Hepatocyte (in vitro differentiated cells): ENCODE measurements at places on chromosomes 2 and 18. TPM values are rescaled to one million over a fixed set of nuclear protein-coding genes. Genes with fewer than 3 reads are reported as not detected.

The GALNT5 gene
- 13.9 and 16.3 TPM in 2 replicates for total RNA-seq

The LAMA3 gene
- 52.1 and 63.3 TPM in 2 replicates for total RNA-seq

The FOXI3 gene
- total RNA-seq: not detected in 2 replicates

The REG3G gene
- total RNA-seq: 0.30 TPM in 1 of 2 replicates, not detected in the other

The PGAP1 gene
- 15.3 and 23.5 TPM in 2 replicates for total RNA-seq

The GALR1 gene
- 0.07 and 0.36 TPM in 2 replicates for total RNA-seq

The COPS8 gene
- 134 and 140 TPM in 2 replicates for total RNA-seq

The ACTG2 gene
- total RNA-seq: 20.3 and 25.6 TPM in 2 replicates

The GALNT14 gene
- total RNA-seq: 1.4 and 2.2 TPM in 2 replicates

- DNase-seq: no peak
These were observed 51.0 kb upstream of the B3GNT2 start for GRCh38 chr2:62144689-62145477.

- DNase-seq: peak; percentile 67
These were observed 514 bp downstream of the BCL2L11 start for GRCh38 chr2:111121028-111121827.

DNA sequence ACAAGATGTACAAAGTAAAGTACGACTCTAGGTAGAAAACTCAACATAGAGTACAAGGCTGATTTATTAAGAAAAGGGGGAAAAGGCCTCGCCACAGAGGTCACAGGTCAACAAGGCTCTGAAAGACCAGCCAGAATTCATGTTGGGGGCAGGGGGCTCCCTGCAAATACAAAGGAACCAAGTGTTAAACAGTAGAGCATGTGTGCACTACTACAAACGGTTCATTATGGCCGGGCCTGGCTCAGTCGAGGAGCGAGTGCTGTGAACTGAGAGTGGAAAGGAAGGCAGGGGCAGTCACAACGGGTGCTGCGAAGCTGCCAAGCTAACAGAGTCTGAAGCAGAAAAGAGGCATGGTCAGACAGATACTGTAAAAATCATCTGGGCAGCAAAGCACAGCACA lies 77.1 kb downstream of the MBOAT2 start:
- no peak for DNase-seq

- DNase-seq: no peak
These were observed 33.4 kb downstream of the YPEL5 start for GRCh38 chr2:30180226-30180625.

- no peak for DNase-seq
These were observed 100.8 kb downstream of the EPC2 start for GRCh38 chr2:148745151-148745851.

GRCh38 chr18:42228581-42228980 lies 273.5 kb downstream of the PIK3C3 start:
- DNase-seq: no peak

GRCh38 chr2:190863946-190864345 lies 16.7 kb upstream of the GLS start:
- peak; percentile 60 for DNase-seq

DNA sequence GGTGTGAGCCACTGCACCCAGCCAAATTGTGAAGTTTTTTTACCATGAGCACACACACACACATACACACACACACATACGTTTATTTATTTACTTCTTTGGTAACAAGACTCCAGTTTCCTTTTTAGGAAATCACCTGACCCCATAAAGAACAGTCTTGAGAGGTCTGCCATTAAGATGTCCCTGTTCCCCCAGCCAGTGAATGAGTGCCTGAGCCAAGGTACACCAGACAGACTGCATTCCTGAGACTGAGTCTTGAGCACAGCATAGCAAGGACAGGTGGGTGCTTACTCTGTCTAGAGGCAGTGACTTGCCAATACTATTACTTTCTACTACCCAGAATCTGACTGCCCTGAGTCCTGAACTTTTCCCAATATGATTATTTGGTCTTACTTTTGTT lies 167.2 kb upstream of the SATB2 start:
- DNase-seq: peak; percentile 8

DNA sequence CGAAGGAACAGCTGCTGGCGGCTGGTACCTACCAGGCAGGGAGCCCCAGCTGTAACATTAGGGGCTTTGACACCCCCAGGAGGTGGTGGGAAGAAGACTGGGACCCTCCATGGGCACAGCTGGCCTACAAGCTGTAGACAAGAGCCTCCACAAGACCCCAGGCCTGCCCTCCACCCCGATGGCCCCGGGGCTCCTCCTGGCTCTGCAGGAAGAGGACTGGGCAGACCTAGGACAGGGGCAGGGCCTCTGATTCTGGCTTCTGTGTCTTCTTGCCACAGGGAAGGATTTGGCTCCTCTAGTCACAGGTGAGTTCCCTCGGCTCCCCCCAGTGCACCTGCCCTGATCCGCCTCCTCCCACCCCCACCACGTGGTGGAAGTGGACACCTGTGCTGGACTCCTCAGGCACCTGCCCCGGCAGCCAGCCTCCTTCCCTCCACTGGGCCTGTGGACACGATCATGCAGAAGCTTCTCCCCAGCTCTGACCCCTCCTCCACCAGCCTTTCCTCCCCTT lies 53.4 kb upstream of the ODC1 start:
- DNase-seq: no peak

DNA sequence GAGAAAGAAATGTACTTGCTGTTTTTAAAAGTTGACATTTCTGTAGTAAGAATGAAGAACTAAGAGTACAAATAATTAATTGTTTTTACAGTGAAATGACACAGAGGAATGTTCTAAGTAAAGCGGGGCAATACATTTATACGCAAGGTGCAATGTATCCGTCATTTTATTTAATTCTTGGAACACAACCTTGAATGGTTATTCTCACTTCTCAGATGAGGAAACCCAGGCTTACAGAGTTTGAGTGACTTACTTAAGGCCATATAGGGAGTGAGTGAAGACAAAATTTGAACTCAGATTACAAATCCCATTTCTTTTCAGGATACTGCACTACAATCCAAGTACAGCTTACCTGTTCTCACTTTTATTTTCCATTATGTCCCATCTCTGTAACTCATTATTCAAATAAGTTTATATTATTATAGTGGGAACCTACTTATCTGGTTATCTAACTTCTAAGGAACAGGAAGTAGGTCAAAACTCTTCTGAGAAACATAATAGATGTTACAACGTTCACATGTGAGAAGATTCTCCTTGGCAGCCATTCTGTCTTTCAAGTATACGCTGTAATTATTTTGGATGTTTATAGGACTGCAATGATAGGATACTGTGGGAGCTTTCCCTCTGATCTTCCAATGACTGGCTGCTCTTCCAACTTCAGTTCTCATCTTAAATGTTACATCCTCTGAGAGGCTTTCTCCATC lies 12.3 kb upstream of the STK17B start:
- DNase-seq: no peak

DNA sequence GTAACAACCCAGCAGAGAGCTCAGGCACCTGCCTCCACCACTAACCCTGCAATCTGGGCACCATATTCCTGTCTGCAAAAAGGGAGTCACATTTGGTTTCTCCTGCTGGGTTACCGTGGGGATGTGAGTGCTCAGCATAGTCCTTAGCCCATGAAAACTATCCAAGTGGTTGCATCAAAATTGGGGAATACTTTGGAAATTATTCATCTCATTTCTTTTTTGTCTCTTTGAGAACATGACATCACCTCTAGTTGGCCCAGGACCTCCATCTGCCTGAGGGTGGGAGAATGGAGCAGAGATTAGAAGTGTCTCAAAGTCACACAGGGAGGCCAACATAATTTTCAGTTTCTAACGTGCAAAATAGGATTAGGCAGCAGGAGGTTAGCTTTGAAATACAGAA lies 19.3 kb upstream of the SPP2 start:
- no peak for DNase-seq

GRCh38 chr18:56593906-56594305 lies 44.5 kb downstream of the TXNL1 start:
- no peak for DNase-seq

GRCh38 chr2:230441227-230441897 lies 25.4 kb downstream of the SP100 start:
- DNase-seq: no peak

DNA sequence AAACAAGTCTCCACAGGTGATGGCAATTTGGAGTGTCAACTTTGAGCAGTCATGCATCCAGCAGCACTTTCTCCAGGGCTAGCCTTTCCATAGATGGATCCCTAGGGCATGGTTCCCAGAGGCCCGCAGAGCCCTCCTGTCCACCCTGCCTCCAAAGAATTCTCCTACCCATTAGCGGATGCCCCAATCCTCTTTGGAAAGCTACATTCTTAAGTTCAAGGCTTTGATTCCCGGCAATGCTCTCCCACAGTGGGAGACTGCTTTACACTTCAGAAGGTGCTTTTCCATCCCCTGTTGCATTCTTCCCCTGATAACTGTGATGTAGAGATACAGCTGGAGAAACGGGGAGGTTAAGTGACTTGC lies 61.3 kb downstream of the ACAA2 start:
- no peak for DNase-seq

- DNase-seq: peak; percentile 77
These were observed 40.1 kb downstream of the DOCK10 start for GRCh38 chr2:225002039-225002655.

DNA sequence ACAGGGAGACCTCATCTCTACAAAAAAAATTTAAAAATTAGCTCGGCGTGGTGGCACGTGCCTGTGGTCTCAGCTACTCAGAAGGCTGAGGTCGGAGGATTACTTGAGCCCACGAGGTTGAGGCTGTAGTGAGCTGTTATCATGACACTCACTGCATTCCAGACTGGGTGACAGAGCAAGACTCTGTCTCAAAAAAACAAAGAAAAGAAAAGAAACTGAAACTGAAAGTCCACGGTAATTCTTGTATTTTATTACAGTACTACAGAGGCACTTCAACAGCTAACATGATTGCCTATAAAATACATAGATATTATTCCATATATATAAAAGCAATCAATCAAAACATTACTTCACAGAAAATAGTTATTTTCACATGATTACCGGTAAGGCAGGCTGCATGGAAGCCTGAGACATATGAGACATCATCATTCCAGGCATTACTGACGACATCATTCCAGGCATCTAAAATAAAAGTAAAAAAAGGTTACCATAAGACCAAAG lies 23.1 kb downstream of the PRPF40A start:
- DNase-seq: peak; percentile 35

DNA sequence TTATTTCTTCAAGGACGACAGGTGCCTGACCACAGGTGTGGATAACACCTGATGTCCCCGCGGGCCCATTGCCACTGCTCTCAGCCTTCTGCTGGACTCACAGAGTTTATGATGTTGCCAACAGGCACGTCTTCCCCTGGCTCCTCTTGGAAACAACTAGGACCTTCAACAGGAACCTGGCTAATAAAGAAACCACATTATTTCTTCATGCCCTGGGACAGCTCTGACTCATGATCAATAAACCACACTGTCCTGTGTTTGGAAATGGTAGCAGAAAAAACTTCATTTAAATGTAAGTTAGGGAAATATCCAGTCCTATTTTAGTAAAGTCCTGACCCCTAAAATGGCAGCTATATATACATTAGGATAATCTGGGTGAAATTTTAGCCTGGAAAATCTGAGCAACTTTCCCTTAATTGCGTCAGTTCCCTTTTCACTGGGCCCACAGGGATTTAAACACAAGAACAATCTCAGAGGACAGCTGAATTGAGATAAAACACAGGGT lies 158.9 kb downstream of the VAPA start:
- no peak for DNase-seq

DNA sequence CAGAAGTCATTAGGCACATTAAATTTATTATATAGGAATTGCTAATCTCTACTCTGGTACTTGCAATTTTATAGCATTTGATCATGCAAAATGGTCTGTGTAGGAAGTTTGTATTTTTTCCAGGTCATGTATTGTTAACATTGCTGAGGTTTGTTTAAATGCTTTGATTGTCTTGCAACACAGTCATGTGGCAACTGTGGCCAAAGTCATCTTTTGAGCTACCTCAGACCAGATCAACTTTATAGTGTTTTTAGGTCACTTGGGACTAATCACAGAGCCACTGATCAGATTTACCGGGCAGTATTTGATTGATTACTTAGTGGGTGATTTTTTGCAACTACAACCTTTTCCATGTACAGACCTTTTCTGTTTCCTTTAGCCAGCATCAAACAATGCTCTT lies 3.7 kb downstream of the SERPINB5 start:
- DNase-seq: no peak

- no peak for DNase-seq
These were observed 87.7 kb downstream of the BCL11A start for GRCh38 chr2:60465736-60466135.

DNA sequence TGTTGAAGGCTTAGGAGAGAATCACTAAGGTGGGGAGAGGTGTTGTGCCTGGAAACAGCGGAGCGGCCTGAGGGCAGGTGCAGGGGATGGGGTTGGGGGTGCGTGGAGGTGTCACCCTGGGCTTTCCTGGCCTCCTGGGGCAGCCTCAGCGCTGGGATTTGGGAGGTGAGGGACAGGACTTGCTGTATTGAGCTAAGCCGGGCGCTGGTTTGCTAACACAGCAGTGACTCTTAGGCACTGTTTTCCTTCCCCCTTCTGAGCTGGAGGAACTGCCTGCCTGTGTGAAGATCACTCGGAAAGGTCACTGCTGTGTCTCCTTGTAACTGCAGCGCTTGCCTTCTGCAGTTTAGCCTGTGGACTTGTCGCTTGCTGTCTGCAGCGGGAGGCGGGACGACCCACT lies 21.2 kb downstream of the PRELID3A start:
- no peak for DNase-seq

GRCh38 chr2:121372082-121372481 lies 87.1 kb upstream of the TFCP2L1 start:
- no peak for DNase-seq

DNA sequence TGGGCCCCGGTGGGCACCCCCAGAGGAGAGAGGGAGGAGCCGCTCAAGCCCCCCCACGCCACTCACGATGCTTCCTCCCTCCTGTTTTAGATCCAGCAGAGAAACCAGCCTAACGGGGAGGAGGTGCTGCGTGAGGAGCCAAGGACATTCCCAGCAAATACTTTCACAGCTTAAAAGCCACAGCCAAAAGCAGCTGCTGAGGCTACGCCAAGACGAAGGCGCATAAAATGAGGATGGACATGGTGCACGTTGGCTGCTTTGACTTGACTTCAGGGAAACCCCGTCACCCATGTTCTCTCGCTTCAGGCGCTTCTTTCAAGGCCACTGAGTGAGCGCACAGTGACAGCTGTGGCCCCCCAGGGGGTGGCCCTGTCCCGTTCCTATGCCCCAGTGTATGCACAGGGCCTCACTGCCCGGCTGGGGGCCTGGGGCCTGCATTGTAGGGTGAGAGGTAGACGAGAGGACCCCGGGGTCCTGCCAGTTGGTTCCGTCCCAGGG lies 72.1 kb upstream of the PXDN start:
- DNase-seq: no peak

DNA sequence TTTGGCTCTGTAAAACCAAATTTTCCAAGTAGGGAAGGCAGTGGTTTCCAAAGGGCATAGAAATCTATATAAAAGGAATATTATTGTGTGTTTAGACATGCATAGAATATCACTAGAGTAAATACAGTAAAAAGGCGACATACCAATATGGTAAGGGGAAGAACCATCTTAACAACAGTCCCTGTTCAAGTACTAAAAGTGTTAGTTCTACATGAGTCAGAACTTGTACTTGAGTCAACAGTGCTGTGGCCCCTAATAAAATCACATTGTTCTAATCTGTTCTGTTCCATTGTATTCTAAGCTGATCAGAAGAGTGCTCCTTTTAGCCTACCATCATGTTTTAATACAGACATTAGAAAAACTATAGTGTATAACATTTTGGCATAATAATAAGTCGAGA lies 36.1 kb upstream of the TNFRSF11A start:
- no peak for DNase-seq
